ENCODE measurements at places on chromosomes 16 and 17.

- peak; percentile 93 for DNase-seq
Measured at GRCh38 chr17:42566883-42567573, at the start of gene MLX. TSS of gene MLX (plus strand) at chr17:42567100. CDS start at chr17:42567125, 25 bp downstream.

DNA sequence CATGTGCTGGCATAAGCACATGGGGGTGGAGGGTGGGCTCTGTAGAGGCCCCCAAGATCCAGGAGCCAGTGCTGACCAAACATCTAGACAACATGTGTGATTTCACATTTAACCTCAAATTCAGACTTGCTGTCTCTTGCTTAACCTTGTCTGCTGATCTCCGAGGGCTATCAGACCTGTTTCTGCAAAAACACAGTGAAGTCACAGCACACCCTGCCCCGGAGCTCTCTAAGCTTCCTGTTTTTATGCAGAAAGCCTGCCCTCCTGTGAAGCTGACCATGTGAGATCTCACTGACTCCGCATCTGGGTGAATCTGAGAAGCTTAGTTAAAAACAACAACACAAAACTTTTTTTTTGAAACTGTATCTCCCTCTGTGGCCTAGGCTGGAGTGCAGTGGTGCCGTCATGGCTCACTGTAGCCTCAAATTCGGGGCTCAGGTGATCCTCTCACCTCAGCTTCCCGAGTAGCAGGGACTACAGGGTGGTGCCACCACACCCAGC is 6.6 kb upstream of the DPEP2 start:
- DNase-seq: peak; percentile 43

GRCh38 chr17:82866590-82867191 is 26.9 kb upstream of the ZNF750 start:
- no peak for DNase-seq

DNA sequence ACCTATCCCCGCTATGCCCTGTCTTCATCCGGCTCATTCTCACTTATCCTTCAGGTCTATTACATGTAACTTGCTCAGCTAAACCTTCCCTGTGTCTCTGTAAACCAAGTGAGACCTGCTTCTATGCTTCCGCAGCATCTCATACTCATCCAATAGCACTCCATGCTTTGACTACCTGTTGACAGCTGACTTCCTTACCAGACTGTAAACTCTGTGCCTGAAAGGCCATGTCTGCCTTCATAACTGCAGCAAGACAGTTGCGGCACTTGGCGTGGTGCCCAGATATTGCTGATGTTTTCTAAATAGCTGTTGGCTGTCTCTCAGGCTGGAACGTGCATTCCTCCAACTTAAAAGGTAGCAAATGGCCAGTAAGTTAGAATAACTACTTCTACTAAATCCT is 1.8 kb upstream of the OR1E1 start:
- no peak for DNase-seq

GRCh38 chr17:78537217-78537860 is 39.9 kb downstream of the DNAH17 start:
- no peak for DNase-seq

GRCh38 chr17:49497148-49498028 is 2.3 kb downstream of the NGFR start:
- DNase-seq: no peak

DNA sequence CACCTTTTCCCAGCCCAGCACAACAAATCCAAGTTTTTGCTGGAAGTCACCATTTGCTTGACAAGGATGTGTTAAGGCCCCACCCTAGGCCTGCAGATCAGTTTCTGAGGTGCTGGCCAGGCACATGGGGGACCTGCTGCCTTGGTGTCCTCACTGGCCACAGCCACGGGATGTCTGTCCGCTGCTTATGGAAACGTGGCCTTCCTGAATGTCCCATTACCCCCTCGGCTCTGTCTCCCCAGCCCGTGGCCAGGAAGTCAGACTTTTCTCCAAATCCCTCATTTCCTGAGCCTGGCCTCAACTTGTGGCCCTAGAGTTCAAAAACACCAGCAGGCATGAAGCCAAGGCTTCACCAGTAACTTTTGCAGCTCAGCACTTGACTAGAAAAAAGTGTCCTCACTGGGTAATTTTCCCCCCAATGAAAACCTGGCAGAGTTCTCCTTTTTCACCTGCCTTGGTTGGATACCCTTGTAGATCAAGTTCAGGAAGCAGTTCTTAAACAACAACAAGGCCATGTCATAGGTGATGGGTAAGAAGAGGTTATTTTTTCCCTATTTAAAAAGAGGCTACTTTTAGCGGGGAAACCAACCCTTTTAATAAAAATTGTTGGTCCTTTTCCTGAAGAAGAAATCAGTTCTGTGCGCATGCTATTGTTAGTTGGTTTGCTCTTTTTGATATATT is 80.8 kb downstream of the SOCS1 start:
- no peak for DNase-seq

GRCh38 chr16:14407786-14408399 is 222.2 kb downstream of the PARN start:
- no peak for DNase-seq

DNA sequence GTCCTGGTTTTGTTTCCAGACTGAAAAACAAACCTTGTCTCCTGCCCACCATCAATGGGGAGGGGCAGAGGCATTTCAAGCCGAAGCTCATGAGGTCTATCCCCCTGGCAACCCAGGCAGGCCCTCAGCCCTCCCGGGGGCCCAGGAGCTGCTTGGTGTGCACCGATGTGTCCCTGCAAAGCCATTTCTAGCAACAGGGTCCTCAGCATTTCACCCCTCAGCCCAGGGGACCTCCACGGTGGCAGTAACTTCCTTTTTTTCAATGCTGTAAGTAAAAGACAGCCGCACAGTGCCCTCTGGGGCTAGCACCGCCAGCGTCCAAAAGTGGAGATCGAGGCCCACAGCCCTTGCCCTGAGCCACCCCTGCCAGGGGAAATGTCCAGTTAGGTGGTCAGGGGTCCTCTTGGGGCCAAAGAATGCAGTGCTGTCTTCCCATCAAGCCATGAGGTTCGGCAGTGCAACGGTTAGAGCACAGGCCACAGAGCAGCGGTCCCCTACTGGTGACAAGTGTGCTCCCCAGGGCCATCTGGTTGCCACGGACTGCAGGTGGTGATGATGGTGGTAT is 79.9 kb downstream of the LITAF start:
- DNase-seq: no peak

DNA sequence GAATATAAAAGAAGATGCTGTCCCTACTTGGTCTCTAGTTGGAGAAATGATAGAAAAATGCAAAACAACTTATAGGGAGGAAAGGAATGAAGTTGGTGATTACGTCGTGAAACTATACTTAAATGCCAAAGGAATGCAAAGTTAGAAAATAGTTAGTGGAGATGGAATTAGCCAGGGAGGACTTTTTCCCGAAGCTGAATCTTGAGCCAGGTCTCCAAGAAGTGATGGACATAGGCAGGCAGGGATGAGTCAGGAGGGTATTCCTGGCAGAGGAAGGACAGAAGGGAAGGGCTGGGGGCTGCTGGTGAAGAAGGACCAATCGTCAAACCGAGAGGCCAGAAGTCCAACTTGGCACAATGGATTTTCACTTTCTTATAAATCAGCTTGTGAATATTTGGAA is 1.8 kb downstream of the SNTB2 start:
- no peak for DNase-seq

DNA sequence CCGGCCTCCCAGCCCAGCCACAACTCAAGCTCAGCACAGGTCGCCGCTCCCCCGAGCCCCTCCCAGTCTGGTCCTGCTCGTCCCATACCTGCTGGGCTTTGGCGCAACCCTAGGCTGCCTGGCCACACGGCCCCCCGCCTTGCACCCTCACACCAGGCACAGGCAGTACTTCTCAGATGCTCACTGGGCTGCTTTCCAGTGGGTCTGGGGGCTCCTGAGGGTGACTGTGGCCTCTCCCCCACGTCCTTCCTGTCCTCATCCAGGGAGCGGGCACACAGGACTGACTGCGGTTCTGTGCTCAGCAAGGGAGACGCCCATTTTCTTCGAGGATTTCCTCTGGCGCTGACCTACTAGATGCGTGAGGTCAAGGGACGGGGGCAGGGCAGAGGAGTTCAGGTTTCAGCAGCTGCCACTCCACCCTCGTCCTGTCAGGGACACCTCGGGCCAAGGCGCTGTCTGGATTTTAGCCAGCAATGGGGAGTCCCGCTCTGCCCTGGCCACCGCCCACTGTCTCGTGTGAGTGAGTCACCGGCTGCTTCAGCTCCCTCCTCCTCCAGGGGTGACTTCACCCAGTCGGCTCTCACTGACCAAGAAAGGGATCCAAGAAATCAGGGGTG is 115.8 kb downstream of the NPIPB11 start:
- DNase-seq: peak; percentile 50

DNA sequence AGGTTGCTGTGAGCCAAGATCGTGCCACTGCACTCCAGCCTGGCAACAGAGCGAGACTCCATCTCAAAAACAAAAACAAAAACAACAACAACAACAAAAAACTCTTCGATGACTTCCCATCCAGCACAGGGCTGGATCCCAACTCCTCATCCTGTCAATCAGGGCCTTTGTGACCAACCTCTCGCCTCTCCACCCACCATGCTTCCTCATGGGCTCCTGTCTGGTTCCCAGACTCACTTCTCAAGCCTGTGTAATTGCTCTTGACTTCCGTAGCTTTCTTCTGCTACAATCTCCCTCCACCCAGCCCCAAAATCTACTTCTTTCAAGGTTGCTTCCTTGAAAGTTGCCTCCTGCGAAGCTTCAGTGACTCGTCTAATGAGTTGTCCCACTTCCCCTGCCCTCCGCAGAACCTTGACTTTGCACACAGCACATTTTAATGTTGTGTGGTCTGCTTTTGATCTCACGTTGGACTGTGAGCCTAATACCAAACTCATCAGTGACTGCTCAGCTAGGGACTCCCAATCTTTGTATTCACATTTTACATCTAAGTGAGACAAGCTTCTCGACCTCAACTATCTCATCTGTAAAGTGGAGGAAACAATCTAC is 936 bp upstream of the RASL10B start:
- no peak for DNase-seq

GRCh38 chr16:78094166-78094565 is 5.3 kb upstream of the WWOX start:
- no peak for DNase-seq

DNA sequence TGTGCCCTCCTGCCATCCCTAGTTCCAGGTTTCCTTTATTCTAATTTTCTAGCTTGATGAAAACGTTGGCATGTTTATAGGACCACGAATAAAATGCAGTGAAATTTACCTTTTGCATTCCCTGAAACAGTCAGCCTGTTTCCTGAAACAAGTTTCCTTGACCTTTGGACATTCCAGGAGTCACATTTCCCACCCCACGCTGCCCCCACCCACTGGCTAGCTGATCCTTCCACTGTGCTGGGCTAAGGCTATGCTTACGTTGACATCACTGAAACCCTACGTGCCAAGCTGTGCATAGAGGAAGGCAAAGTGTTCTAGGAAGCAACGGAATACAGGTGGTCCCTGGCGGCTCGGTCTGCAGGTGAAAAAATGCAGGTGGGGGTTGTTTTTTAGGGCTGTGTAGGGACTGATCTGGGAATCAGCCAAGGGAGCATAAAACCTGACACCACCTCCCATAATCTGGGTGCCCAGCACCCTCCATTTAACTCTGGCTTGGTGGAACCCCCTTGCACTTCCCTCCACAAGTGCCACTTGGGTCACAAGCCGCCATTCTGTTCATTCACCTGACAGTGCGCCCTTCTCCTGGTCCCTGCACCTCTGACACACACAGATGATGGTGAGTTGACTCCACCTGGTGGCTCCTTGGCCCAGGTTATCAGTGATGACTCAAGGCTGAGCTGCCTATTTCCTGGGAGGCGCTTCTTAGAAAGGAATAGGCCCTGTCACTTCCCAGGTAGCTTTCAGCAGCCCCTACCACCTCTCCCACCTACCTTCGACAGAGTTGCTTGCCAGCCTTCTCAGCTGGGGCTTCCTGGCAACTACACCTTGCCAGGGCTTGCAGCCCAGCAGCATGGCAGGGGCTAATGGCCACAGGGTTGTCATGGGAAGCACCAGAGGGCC is 83.7 kb downstream of the N4BP1 start:
- DNase-seq: peak; percentile 51

DNA sequence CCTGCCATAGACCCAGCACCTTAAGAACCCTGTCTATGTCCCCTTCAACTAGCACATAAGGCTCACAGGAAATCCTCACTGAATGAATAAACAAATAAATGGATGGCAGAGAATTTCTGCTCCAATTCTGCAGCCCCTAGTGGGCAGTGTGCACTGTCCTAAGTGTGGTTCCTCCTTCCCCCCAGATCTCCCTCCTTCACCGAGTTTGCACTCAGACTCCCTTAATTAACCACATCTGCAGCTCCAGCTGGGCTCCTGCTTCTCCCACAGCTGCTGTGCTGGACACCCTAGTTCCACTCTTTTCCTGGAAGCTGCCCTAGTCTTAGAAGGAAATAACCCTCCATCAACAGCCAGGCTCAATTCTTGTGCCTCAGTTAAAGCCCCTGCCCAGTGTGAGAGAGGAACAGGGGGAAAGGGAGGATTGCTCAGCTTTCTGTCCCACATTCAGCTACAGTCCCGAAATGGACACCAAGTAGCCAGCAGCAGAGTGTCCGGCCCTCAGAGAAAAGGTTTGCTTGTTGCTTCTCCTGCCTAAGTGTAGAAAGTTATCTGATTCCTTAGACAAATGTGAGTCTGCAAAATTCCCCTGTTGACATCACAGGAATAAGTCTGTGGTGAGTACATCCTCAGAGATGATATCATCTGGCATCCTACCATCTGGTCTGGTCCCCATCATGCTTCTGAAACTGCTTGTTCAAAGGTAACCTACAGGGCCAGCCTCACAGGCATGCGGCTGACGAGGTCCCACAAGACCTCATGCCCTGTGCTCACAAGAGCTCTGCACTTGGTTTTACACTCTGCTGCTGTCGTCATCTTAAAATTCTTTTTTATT is 12.3 kb downstream of the LRRC3C start:
- peak; percentile 92 for DNase-seq

DNA sequence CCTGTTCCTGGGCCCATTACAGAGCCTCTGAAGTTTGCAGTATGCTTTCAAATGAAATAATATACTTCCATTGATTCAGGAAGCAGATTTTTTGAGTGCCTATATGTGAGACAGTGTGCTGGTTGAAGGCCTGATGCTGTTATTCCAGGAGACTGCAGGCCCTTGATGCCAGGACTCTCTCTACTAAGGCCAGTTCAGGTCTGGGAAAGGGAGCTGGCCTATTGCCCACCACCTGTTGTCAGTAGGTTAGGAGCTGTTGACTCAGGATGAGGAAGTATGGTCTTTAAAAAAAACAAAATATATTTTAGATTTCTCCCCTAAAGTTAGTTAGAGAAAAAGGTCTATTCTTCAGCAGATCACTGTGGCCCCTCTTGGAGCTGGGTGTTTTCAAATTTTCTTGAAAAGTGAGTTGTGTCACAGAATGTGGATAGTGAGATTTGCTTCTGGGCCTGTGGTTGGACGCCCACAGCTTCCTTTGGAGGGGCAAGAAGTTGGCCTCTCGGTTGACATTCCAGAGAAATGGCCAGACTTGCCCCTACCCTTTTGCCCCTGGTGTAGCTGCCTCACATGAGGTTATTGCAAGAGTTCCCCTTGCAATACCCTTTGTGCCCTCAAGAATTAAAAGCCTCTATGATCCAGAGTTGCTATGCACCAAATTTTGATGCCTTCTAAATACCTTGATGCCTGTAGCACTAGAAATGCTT is 7.9 kb downstream of the ESRP2 start:
- no peak for DNase-seq

DNA sequence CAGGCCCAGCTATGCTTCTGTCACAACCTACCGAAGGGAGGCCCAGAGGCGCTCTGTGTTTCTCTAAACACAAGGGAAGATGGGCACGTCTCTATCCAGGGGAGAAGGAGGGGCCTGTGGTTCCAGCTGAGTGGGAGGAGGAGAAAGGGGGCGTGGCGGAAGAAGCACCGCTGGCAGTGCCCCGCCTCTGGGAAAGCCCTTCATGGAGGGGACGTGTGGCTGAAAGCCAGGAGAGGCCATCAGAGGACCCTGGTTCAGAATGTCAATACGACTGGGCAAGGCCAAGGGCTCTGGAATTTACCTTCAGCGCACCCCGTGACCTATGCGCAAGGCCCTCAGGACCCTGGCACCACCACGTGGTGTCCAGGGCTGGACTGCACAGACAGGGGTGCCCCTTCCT is 12.3 kb upstream of the SLC38A8 start:
- no peak for DNase-seq

All from MM.1S (cell line).